ENCODE measurements at places on chromosomes 11 and 22.
A peak's percentile ranks its signal among the peaks of the same experiment; 100 is the strongest.

- H3K4me3 ChIP-seq = peak overlapping the region; percentile 89
- peak; percentile 35 for DNase-seq
- H3K27ac ChIP-seq = peak overlapping the region; percentile 98
- peaks cover 49% of the 10 kb centered on the region for H3K4me1 ChIP-seq
Observed at GRCh38 chr11:9574622-9575259, 1.3 kb downstream of the WEE1 start.

GRCh38 chr11:69106031-69106811, 49.5 kb upstream of the SMIM38 start:
- H3K4me1 ChIP-seq = no peaks in the 10 kb centered on the region
- H3K27me3 ChIP-seq = no peaks in the 10 kb centered on the region
- H3K4me3 ChIP-seq = no peak overlapping the region
- no peak for DNase-seq
- no peak overlapping the region for H3K27ac ChIP-seq

DNA sequence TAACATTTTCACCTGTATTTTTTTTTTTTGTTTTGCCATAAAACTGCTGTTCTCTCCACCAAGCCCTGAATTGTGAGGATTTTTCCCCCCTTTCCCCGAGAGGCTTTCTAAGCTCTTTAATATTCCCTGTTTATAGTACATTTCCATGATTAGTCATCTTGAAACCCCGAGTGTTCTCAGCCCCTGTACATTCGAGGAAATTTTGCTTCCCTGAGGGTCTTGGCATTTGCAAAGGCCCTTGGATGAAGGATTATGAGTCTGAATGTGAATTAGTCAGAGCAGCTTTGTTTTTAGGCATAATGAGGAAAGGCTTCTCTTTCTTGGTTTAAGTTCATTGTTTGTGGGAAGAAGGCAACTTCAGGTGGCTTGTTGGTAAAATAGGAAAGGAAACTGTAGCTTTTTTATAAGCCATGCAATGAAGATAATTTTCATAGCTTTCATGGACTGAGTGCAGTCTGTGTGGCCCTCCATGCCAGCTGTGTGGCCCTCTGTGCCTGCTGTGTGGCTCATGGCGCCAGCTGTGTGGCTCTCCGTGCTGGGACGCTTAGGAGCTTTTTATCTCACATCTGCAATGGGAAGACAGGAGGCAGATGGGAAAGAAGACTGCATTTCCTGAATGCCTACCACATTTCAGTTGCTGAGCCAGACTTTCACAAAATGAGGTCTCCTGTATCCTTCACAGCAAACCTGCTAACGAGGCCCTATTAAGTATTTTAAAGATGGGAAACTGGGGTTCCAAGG, 129.0 kb downstream of the TEAD1 start:
- H3K4me3 ChIP-seq = no peak overlapping the region
- H3K27me3 ChIP-seq = no peaks in the 10 kb centered on the region
- DNase-seq = no peak
- H3K27ac ChIP-seq = peak overlapping the region; percentile 82
- no peaks in the 10 kb centered on the region for H3K36me3 ChIP-seq
- H3K4me1 ChIP-seq = peaks cover 52% of the 10 kb centered on the region

- H3K27me3 ChIP-seq = no peaks in the 10 kb centered on the region
- H3K27ac ChIP-seq = no peak overlapping the region
- no peaks in the 10 kb centered on the region for H3K36me3 ChIP-seq
Observed at GRCh38 chr22:45223304-45224117, 17.2 kb downstream of the KIAA0930 start.

GRCh38 chr11:45890886-45891550, 5.6 kb downstream of the MAPK8IP1 start:
- peaks cover 4% of the 10 kb centered on the region for H3K27me3 ChIP-seq
- no peaks in the 10 kb centered on the region for H3K36me3 ChIP-seq
- H3K27ac ChIP-seq = no peak overlapping the region
- peaks cover 2% of the 10 kb centered on the region for H3K4me1 ChIP-seq
